ENCODE measurements at places on chromosomes 3 and 15.

- no peak for DNase-seq
Measured at GRCh38 chr3:155188031-155188430, 105.5 kb downstream of the STRIT1 start.

- no peak for DNase-seq
Measured at GRCh38 chr3:152051501-152052404, 178.3 kb downstream of the SUCNR1 start.

- DNase-seq: no peak
Measured at GRCh38 chr15:42058791-42059190, 35.6 kb downstream of the PLA2G4D start.

- peak; percentile 2 for DNase-seq
Measured at GRCh38 chr3:44114142-44114541, 127.5 kb upstream of the TOPAZ1 start.

- DNase-seq: no peak
Measured at GRCh38 chr15:94259121-94259751, 27.9 kb downstream of the MCTP2 start.

DNA sequence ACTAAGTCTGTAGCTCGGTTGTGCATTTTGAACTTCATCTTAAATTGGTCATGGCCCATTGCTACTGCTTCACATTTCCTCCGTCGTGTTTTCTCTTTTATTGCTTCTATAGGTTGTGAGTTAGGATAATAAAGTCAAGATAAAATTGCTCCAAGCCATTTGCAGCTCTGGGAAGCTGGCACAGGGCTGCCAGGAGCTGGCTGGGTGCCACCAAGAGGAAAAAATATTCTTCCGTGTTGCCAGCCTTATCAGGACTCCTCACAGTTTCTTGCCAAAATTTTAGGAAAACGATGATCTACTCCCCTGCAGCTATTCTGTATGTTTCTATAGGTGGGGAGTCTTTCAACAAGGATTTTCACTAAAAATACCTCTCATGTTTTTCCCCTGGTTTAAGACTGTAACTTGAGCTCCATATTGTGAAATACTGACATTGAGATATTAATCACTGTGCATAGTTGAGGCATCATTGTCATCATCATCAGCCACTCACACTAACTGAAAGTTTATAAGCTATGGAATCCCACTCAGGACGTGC, 55.4 kb upstream of the PIAS1 start:
- no peak for DNase-seq

DNA sequence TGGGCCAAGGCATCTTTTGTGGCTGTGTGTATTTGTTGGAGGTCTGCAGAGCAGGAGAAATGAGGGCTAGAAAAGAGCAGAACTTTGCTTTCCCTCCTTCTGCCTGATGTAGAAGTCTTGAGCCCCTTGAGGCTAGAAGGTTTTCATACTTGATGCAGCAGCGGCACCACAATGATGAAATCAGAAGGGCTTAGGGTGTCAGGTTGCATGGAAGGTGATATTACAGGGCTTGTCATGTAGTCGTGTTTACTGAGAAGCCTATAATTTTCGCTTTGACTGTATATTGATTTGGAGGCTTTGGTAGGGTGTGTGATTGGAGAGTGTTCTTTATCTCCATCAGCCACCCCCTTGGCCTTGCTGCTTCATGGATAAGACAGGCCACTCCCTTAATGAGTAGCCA, 339.8 kb downstream of the THSD4 start:
- DNase-seq: no peak

GRCh38 chr3:155367506-155367905, 74.0 kb upstream of the STRIT1 start:
- DNase-seq: no peak

DNA sequence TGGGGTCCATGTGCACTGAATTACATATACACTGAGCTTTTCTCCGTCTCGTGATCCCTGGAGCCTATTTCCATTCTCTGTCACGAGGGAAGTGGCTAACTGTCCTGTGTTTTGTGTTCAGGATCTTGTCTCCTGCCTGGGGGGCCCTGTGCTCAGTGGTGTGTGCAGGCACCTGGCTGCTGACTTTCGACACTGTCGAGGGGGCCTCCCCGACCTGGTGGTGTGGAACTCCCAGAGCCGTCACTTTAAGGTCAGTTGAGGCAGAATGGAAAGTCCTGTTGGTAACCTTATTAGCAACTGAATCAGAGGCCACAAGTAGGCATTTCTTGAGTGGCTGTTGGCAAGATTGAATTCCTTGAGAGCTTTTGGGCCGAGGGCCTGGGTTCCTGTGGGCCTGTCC, 26.7 kb downstream of the FAN1 start:
- no peak for DNase-seq

DNA sequence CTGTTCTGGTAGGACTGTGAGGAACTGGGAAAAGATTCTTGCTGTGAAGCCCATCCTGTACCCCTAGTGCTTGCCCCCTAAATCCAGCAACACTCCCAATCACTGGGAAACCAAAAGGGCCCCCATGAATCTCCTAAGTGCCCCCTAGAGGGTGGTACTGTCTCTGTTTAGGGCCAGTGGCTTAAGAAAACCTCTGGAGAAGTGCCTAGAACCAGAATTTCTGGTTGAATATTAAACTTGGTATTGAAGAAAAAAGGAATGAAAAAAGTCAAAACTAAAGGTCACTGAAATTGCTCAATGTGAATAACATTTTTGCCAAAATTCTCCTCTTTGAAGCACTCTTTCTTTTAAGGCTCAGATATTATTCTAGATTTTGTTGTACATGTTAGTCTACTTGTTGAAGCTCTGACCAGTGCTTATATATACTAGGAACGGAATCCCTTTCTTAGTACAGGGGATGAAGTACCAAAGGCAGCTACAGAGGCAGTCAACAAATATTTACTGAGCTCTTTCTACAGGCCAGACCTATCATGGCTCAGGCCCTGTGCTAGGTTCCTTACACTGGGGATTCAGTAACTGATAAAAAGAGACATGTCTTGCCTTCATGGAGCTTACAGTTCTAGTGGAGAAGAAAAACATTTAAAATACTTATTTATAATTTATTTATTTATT, 138.8 kb downstream of the MYLK start:
- no peak for DNase-seq

DNA sequence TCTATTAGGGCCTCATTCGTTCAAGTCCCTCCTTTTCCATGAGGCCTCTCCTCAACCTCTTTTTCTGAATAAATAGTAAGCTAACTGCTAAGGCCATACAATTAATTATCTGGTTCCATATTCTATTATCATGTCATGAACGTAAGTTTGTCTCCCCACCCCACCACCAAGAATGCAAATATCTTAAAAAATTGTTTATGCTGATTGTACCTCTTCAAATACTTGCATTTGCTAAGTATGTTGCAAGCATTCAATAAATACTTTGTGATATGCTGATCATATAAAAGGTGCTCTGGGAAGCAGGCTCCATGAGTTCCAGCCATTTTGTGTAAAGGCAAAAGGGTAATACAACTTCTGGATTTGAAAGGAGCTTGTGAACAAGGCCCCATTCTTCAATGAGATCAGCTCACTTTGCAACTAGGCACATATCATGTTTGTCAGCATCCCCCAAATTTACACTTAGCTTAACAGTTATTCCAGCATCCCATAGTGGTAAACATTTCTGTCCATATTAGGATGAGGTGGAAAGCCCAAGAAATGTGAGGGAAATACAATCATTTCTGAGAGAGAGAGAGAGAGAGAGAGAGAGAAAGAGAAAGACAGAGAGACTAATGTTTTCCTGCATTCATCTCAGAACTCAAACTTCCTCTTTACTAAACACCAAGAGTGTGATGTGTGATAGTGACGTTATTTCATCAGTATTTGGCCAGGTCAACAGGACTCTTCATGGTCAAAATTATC, 33.2 kb downstream of the SLC12A8 start:
- no peak for DNase-seq

- no peak for DNase-seq
Measured at GRCh38 chr3:66488492-66488891, 12.3 kb downstream of the LRIG1 start.

- DNase-seq: no peak
Measured at GRCh38 chr15:66080717-66081398, 172.7 kb downstream of the MEGF11 start.

DNA sequence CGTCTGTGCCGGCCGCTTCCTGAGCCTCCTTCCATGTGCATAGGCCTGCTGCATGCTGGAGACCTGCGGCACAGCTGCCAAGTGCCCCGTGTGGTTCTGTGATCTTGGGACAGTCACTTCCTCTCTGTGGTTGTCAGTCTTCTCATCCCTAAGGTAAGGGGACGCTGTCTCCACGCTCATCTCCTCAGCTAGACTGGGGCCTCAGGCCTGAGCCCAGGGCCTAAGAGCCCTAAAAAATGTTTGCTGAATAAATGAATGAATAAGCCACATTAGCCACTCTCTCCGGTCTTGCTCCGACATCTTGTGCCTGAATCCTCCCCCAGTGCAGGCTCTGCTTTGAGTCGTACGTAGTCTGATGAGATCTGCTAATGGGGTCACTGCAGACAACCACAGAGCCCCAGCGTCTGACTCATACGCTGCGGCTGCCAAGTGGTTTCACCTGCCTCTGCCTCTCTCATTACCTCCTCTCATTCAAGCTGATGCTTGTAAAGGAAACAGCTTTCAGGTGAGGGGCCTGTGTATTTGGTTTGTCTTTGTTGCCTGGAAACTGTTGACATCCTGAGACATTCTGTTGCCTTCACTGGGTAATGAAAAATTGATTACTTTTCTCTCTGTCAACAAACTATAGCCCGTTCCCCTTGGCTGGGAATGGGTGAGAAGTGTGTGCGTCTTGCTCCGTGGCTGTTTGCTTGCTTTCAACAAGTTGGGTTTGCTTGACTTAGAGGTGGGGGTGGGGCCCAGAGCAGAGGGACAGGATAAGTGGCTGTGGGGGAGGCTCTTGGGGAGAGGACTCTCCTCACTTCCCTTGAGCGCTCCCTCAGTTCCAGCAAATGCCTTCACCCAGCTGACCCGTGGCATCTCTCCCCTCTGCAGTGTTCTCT, 15.9 kb downstream of the RPLP1 start:
- DNase-seq: peak; percentile 82

GRCh38 chr3:295166-295565, 98.6 kb downstream of the CHL1 start:
- no peak for DNase-seq

DNA sequence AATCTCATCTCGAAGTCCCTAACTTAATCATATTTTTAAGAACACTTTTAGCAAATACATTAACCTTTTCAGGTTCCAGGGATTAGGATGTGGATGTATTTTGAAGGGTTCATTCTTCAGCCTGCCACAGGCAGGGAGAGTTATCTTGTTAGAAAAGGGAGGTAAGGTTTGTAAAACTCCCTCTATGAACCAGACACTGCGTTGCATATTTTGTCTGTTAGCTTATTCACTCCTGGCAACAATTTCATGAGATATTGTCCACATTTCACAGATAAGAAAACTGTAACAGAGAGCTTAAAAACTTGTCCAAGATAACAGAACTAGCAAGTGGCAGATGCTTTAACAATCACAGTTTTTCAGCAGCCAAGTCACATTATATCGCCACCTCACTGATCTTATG, 155.4 kb downstream of the DIPK2A start:
- DNase-seq: no peak

GRCh38 chr3:25648107-25648535, 16.6 kb downstream of the TOP2B start:
- DNase-seq: peak; percentile 60

DNA sequence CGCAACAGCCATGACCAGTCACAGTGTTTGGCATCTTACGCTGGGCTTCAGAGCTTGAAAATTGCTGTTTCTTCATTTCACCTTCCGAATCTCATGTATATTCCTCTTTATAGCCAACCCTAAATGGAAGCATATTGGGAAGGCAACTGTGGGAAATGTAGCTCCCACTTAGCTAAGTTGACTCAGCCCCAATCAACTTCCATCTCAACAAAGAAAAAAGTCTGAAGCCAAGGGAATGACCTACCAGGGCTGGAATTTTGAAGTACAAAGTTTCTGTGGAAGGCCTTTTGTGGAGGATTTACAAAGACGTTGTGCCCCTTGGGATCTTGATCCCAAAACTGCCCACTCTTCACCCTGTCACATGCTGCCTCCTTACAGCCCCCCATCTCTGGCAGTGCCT, 85.2 kb upstream of the OXTR start:
- DNase-seq: no peak

- no peak for DNase-seq
Measured at GRCh38 chr3:5197022-5197421, 9.5 kb downstream of the EDEM1 start.

GRCh38 chr3:120442975-120443517, 7.7 kb downstream of the FSTL1 start:
- no peak for DNase-seq

GRCh38 chr3:98600412-98601095, 7.1 kb upstream of the CPOX start:
- DNase-seq: no peak

- no peak for DNase-seq
Measured at GRCh38 chr3:139695426-139696313, 17.9 kb upstream of the NMNAT3 start.

Measured in effector memory CD4-positive, alpha-beta T cell (primary cell).